ENCODE measurements at places on chromosomes 16 and 17. TPM values are rescaled to one million over a fixed set of nuclear protein-coding genes. Genes with fewer than 3 reads are reported as not detected.

Gene HOXB8
- not detected for total RNA-seq

Gene BCAR1
- 0.34 TPM for total RNA-seq

Gene CCL1
- not detected for total RNA-seq

Gene C16orf46
- total RNA-seq: 0.59 TPM

Gene CES1
- total RNA-seq: not detected

Gene GRAPL
- 5.1 TPM for total RNA-seq
